Activated CD8-positive, alpha-beta T cell treated with anti-CD3 and anti-CD28 coated beads for 36 hours (primary cell): ENCODE measurements at places on chromosomes 11 and 22. TPM values are rescaled to one million over a fixed set of nuclear protein-coding genes. Genes with fewer than 3 reads are reported as not detected.
A peak's percentile ranks its signal among the peaks of the same experiment; 100 is the strongest.

- H3K36me3 ChIP-seq = no peaks in the 10 kb centered on the region
- H3K4me1 ChIP-seq = peaks cover 5% of the 10 kb centered on the region
- H3K4me3 ChIP-seq = no peak overlapping the region
- H3K27ac ChIP-seq = no peak overlapping the region
- H3K27me3 ChIP-seq = peaks cover 8% of the 10 kb centered on the region
- no peak for DNase-seq
Measured at GRCh38 chr11:8717876-8718753, 35.5 kb downstream of the RPL27A start.

GRCh38 chr11:44179173-44179572, 83.7 kb downstream of the EXT2 start:
- H3K36me3 ChIP-seq = peaks cover 13% of the 10 kb centered on the region
- H3K4me3 ChIP-seq = no peak overlapping the region
- H3K27me3 ChIP-seq = no peaks in the 10 kb centered on the region
- no peak overlapping the region for H3K27ac ChIP-seq
- H3K4me1 ChIP-seq = peaks cover 3% of the 10 kb centered on the region

DNA sequence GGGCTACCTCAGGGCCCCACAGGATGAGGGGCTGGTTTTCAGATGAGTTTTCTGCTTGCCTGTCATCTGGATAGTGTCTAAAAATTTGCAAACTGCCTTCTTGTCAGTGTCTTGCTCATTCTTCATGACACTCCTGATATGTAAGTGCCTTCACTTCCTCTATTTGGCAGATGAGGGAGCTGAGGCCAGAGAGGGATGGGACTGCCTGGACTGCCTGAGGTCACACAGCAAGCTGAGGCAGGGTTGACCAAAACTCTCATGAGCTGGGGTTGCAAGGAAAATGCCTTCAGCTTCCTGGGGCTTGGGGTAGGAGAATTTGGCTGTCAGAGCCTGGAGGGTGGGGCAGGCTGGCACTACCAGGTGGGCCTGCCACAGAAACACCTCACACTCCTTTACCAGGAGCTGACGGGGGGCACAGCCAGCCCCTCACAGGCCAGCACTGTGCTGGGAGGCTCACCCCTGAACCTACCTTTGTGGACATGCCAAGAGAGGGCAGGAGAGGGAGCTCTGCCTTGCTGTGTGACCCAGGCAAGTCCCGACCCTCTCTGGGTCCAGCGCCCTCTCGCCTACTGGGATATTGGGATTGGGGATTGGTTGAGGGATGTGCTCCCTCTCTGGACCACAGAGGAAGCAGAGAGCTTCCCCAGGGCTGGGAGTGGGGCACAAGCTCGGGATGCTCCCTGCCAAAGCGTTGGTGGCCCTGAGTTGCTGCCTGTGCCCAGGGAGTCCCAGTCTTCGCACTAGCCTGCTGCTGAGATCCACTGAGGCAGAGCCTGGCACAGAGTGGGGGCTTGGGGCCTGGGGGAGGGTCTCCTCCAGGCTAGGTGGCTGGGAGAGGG, 1.9 kb upstream of the P2RY6 start:
- no peaks in the 10 kb centered on the region for H3K36me3 ChIP-seq
- H3K4me1 ChIP-seq = no peaks in the 10 kb centered on the region
- no peak overlapping the region for H3K4me3 ChIP-seq
- DNase-seq = no peak
- H3K27ac ChIP-seq = no peak overlapping the region

DNA sequence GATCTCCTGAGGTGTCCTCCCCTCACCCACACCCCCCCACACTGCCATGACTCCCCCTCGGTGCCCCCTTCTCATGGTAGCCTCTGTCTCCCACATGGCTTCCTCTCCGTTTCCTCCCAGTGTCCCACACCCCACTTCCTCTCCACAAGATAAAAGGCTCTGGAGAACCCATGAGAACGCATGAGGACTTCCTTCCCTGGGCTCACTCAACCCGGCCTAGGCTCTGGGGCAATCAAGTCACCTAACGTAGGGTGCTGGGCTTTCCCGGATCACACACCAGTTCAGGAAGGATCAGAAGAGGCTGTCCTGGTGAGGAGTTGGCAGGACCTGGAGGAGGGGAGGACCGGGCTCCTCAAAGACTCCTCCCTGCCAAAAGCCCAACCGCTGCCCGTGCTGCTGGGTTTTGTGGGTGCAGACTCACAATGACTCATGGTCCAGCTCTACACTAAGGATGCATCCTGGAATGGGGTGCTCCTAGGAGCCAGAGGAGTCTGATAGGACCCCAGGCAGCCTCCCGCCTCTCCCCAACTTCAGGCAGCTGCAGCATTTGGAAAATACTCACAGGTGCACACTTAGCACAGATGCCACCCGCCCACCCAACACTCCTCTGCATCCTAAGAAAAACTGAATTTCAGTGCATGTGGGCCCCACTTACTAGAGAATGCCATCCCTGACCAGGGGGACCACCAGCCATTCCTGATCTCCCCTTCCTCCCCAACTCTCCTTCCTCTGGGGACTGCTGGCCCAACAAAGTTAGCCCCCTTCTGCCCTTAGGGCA, 21.0 kb downstream of the SLC22A12 start:
- DNase-seq = no peak
- no peak overlapping the region for H3K4me3 ChIP-seq
- H3K4me1 ChIP-seq = peaks cover 10% of the 10 kb centered on the region
- no peaks in the 10 kb centered on the region for H3K27me3 ChIP-seq
- H3K27ac ChIP-seq = no peak overlapping the region

DNA sequence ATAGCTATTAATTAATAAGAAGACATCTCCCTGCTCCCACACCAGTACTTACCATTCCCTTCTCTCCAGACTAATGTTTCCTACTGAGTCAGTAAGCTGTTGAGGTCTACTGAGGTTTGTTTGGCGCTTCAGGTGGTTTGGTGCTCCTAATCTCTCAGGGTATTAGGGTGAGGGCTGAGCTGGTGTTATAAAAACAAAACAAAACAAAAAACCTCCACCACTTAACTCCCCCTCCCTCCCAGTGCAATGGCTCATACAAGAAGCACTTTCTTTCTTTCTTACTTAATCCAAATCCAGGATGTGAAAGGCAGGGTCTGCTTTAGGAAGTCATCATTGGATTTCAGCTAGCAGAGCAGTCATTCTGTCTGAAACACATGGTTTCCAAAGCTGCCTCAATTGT, 15.3 kb downstream of the CSTPP1 start:
- no peaks in the 10 kb centered on the region for H3K27me3 ChIP-seq
- no peaks in the 10 kb centered on the region for H3K36me3 ChIP-seq
- H3K4me1 ChIP-seq = peaks cover 8% of the 10 kb centered on the region

DNA sequence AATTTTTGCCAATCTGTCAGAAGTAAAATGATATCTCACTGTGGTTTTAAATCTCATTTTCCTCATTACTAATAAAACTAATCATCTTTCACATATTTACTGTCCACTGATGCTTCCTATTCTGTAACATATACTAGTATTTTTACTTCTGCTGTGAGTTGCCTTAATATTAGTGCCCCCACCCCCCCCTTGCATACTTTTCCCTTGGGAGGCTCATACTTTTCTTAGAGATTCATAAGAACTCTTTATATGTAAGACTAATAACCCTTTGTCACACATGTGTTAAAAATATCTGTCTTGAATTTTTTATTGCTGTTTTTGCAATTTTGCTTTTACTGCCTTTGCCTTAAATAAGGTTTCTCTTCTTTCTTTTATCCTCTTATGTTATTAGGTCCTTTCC, 87.2 kb downstream of the PHF21A start:
- no peaks in the 10 kb centered on the region for H3K27me3 ChIP-seq
- H3K4me1 ChIP-seq = peaks cover 5% of the 10 kb centered on the region
- no peak overlapping the region for H3K4me3 ChIP-seq
- peaks cover 2% of the 10 kb centered on the region for H3K36me3 ChIP-seq

DNA sequence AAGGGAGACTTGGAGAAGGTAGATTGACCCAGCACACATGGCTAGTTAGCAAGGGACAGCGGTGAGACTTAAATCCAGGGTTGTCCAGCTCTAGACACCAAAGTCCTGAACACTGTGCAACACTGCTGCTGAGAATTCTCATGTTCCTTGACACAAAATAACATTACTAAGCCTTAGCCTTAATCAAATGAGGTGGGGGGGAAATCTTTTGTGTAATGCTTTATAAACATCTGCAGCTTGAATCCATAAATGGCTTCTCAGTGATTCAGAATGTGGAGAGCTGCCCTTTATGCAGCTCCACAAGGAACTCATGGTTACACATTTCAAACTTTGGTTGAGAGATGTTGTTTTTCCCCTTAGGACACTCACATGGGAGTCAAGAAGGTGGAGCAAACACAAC, 80.0 kb downstream of the CD44 start:
- no peak for DNase-seq
- peaks cover 50% of the 10 kb centered on the region for H3K4me1 ChIP-seq
- peaks cover 86% of the 10 kb centered on the region for H3K36me3 ChIP-seq

DNA sequence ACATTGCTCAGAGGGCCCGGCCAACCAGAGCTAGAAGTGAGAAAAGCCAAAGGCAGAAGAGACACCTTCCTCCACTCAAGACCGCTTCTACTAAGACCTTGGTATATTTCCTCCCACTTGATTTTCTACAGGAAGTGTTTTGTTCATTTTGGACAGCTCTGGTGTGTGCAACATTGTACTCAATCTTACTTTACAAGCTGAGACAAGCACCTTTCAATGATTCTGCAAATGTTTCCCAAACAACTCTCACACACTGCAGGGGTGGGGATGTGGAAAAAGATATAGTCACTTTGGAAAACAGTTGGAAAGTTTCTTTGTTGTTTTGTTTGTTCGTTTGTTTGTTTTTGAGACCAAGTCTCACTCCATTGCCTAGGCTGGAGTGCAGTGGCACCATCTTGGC, 15.7 kb downstream of the MYO18B start:
- H3K27me3 ChIP-seq = no peaks in the 10 kb centered on the region
- H3K36me3 ChIP-seq = no peaks in the 10 kb centered on the region
- H3K4me1 ChIP-seq = peaks cover 2% of the 10 kb centered on the region
- no peak overlapping the region for H3K4me3 ChIP-seq
- H3K27ac ChIP-seq = peak overlapping the region; percentile 7

GRCh38 chr11:6303661-6304060, 16.6 kb downstream of the CAVIN3 start:
- no peaks in the 10 kb centered on the region for H3K36me3 ChIP-seq
- peaks cover 19% of the 10 kb centered on the region for H3K27me3 ChIP-seq
- H3K4me3 ChIP-seq = no peak overlapping the region

DNA sequence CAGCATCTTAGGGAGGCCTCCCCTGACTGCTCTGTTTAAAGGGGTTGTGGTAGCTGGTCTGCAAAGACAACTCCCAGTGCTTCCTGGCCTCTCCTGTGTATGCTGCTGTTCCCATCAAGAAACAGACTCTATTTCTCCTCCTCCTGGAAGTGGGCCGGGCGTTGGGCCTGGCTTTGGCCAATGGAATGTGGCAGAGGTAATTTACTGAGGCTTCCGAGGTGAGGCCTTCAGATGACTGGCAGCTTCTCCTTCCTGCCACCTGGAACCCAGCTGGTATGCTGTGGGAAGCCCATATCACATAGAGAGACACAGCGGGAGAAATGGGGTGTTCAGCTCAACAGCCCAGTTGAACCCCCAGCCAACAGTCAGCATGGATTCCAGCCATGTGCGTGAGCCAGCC, 25.1 kb upstream of the EIF3D start:
- no peaks in the 10 kb centered on the region for H3K36me3 ChIP-seq
- peaks cover 1% of the 10 kb centered on the region for H3K4me1 ChIP-seq
- H3K27me3 ChIP-seq = peaks cover 13% of the 10 kb centered on the region
- H3K4me3 ChIP-seq = no peak overlapping the region
- DNase-seq = no peak

DNA sequence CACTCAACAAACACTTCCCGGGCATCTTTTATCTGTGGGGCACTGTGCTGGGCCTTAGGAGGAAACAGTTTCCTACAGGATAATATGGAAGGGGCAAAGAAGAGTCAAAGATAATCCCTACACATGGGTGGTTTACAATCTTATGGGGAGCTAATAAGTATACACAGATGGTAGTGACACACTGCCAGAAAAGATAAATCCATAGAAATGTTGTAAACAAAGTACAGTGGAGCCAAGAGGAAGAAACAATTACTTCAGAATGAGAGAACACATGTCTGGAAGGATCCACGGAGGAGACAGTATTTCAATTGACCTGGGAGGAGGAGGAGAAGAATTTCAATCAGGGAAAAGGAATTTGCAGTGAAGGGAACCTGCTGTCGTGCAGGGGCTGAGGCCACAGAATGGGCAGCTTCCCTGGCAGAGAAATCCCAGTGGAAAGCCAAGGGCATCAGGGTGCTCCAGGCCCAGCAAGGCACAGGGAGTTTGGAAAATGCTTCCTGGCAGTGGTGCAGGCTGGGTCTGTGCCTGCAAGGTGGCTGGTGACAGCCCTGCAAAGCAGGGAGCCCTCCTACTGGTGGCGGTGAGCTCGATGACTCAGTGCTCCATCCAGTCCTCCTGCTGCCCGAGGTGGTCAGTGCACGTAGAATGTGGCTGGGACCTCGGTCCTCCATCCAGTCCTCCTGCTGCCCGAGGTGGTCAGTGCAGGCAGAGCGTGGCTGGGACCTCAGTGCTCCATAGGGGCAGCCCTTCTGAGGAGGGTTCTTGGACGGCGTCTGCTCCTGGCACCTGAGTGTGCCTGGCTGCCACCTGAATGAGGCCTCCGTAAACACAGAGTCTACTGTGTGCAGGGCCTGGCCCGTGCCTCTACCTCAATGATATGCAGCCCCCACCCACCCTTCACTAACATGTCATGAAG, 444.3 kb upstream of the B3GAT1 start:
- H3K27me3 ChIP-seq = peaks cover 7% of the 10 kb centered on the region
- no peaks in the 10 kb centered on the region for H3K36me3 ChIP-seq
- no peak overlapping the region for H3K4me3 ChIP-seq
- H3K27ac ChIP-seq = no peak overlapping the region
- DNase-seq = no peak

Gene GLYATL2
- not detected for total RNA-seq

Gene CLDN5
- not detected for total RNA-seq

Gene FOLR1
- not detected for total RNA-seq

Gene P2RY6
- total RNA-seq = not detected

Gene CBLIF
- total RNA-seq = not detected

Gene ANO1
- not detected for total RNA-seq
